ENCODE measurements at places on chromosomes 1 and 21.

DNA sequence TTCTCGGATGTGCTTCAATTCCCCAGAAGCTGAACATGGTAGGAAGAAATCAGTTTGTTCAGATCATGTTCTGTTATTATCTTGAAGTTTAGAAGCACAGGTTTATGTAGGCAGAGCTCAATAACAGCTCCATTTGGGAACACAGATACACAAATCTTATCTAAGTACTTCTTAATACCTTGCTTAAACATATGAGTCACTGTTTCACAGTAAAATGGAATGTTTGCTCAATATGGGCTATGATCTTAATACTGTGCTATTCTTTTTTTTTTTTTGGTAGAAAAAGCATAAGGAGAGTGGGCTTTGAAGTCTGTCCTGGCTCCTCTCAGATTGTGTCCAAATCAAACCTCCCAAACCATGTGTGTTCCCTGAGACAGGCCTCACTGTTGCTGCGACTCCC, 13.4 kb downstream of the PROK1 start:
- no peak for DNase-seq

DNA sequence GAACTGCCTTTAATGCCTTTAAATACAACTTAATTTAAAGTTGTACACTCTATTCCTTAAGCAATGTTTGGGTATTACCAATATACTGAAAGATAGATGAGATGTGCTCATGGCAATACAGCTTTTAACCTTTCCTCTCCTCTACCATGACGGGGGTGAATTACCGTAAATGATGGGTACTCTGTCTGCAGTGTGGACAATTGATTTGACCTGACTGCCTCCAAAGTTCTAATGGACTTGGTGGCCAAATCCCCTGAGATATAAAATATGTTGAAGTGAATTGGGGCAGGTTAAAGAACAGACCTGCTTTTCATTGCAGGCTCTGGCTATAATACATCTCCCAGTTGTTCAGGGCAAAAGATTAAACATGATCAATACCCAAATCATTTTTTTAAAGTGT, 367.4 kb upstream of the NR5A2 start:
- DNase-seq = no peak

DNA sequence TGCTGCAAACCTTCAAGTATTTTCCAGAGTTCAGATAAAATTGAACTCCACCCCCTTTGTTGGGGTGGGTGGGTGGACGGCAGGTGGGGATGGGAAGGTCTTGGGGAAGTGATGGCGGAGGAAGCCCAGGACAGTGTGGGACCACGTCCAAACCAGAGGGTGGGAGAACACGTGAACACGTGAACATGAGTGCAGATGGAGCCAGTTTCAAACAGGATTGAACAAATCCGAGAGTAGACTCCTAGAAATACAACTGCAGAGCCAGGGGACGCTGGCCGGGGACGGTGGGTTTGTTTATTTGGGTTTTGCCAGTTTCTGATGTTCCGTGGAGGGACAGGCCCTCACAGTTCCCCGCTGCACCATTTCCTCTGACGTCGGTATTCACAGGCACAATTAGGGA, 2.9 kb downstream of the KRTAP10-2 start:
- DNase-seq = no peak

GRCh38 chr1:168834225-168834872, 105.3 kb upstream of the DPT start:
- no peak for DNase-seq

GRCh38 chr1:203104789-203105390, 19.1 kb upstream of the MYOG start:
- DNase-seq = no peak

DNA sequence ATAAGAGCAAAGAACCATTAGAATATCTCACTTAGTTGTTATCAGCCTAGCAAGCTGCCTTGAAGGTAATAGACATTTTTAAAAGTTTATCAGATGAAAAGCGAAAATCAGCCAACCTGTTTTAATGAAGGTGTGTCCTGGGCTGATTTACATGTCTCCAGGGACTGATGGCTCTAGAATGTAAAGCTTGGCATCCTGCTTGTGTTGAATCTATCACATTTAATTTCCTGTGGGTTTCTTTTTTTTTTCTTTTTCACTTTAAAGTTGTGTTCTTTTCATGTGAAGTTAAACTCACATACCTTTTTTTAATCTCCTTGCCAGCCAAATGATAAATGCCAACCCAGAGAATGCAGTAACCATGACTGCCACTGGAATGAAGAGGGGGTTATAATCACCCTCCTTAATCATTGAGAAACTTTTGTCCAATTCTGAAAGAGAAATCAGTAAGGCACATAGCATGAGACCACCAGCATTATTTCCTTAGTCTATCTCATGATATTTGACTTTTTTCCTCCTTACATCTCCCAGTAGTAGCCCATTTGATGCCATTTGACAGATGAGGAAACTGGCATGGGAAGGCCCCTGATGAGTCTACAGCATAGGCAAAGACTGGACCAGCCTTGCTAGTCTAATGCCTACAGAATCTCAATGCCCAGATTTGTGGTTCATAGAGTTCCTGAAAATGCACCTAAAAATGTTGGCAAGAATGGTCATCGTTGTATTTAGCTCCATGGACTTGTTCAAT, 10.0 kb downstream of the SELL start:
- DNase-seq = peak; percentile 43

GRCh38 chr1:5821540-5822176, 170.6 kb downstream of the NPHP4 start:
- DNase-seq = no peak

- no peak for DNase-seq
Observed at GRCh38 chr1:156515956-156516355, 15.4 kb upstream of the MEF2D start.

DNA sequence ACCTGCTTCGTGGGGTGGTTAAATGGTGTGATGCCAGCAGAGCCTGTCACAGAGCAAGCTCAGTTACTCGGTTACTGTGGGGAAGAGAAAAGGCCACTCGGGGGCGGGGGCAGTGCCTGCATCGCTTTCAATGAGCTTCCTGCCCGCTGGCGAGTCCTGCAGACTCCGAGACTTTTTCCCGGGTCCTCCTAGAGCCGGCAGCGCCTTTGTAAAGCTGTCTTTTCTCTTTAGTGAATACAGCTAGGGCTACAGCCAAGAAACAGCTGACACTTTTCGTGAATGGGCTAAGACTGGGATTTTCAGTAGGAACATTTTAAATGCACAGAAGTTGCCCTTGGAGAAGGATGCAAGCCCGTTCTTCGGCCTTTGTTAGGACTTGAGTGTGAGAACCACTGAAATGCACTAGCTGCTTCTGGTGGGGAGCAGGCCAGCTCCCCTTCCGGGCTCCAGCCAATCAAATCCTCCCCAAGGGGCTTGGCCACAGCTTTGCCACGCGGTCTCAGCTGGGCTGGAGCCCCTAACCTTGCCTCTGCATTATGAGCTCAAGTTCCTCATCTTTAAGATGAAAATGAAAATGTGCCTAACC, 23.4 kb upstream of the EFHD2 start:
- DNase-seq = no peak

DNA sequence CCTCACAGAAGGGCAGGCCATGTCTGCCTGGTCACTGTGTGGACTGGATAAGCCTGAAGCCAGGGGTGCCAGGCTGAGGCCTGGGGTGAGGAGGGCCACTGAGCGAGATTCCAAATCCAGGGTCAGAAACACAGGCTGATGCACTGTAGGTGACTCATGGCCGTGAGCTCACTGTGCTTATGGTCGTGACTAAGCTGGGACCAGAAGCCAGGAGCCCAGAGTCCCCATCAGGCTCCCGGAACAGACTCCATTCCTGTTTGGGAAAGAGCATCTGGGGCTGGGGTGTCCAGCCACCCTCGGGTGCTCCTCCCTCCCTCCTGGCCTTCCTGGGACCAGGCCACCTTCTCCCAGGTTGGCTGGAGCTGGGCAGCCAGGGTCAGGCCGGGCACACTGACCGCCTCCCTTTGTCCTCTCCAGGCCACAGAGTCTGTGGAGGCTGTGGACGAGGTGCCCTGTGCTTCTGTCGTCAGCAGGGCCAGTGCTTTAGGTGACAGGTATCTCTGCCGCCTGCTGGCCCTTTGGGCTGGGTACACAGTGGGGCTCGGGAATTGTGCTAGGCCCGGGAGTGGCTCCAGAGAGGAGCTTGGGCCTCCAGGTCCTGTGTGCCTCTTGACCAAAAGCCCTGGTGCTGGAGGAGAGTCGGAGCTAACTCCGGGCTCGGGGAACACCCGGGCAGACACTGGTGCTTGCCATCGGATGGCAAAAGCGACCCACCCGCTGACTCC, 36.7 kb downstream of the AJAP1 start:
- DNase-seq = no peak

- DNase-seq = no peak
Observed at GRCh38 chr1:43042127-43042526, 83.5 kb upstream of the SLC2A1 start.

- no peak for DNase-seq
Observed at GRCh38 chr1:158711098-158711497, 9.4 kb downstream of the OR6K3 start.

- no peak for DNase-seq
Observed at GRCh38 chr21:35052801-35053200, 3.7 kb upstream of the RUNX1 start.

GRCh38 chr1:113058941-113059706, 13.9 kb upstream of the LRIG2 start:
- no peak for DNase-seq

GRCh38 chr21:38092051-38092450, 164.7 kb upstream of the KCNJ15 start:
- DNase-seq = no peak

DNA sequence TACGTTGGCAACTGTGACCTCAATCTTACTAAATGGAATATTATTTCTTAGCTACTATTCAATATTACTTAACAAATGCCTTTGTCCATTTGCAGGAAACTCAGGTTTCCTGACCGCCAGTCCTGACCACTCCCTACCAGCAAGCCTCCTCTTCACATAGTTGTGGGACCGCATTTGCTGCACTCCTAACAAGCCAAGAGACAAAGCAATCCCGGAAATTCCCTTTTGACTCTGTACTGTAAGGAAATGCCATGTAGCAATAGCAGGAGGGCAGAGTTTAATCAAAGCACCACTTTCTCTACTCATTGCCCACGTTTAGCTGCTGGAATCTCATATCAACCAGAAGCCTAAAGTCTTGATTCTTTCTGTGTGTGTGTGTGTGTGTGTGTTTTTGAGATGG, 28.1 kb upstream of the ACBD6 start:
- no peak for DNase-seq

GRCh38 chr1:101002551-101002950, 23.0 kb downstream of the DPH5 start:
- peak; percentile 5 for DNase-seq

- DNase-seq = no peak
Observed at GRCh38 chr1:56025942-56026341, 553.4 kb downstream of the PLPP3 start.

- no peak for DNase-seq
Observed at GRCh38 chr1:156959414-156959813, 39.0 kb downstream of the LRRC71 start.

- DNase-seq = no peak
Observed at GRCh38 chr1:32904797-32905196, 3.6 kb upstream of the TMEM54 start.

- no peak for DNase-seq
Observed at GRCh38 chr1:94004924-94005323, 95.7 kb upstream of the GCLM start.

DNA sequence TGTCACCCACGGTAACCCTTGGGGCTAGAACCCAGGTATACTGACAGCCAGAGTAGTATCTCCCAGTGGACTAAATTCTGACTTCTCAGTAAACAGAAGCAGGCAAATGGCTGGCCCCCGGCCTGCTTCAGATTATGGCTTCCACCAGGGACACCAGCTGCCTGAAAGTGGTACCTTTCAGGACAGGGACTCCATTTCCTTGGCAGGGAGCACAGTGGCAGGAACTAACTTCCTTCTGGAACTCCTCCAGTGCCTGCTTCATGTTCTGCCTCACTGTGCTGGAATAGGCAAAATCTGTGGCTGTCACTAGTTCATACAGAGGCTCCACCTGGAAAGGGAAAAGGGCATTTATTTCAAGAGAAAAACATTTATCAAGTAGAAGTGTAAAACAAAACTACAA, 32.7 kb downstream of the C8B start:
- no peak for DNase-seq

GRCh38 chr1:106937104-106937503, 119.4 kb upstream of the PRMT6 start:
- no peak for DNase-seq

DNA sequence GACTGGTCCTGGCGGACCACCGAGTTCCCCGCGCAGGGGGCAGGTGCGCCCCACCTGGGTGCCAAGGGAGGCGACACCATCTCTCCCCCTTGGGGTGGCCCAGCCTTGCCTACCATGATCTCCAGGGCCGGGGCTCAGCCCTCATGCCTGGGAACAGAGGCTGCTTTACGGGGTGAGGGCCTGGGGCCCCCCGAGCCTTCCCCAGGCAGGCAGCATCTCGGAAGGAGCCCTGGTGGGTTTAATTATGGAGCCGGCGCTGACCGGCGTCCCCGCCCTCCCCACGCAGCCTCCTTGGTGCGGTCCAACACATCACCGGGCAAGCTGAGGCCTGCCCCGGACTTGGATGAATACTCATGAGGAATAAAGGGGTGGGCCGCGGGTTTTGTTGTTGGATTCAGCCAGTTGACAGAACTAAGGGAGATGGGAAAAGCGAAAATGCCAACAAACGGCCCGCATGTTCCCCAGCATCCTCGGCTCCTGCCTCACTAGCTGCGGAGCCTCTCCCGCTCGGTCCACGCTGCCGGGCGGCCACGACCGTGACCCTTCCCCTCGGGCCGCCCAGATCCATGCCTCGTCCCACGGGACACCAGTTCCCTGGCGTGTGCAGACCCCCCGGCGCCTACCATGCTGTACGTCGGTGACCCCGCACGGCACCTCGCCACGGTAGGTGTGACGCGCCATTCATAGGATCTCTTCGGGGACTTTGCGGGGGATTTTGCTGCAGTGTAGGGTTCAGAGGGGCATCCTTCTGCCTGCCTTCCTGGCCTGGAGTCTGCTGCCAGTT, 38.2 kb downstream of the TP73 start:
- DNase-seq = no peak

DNA sequence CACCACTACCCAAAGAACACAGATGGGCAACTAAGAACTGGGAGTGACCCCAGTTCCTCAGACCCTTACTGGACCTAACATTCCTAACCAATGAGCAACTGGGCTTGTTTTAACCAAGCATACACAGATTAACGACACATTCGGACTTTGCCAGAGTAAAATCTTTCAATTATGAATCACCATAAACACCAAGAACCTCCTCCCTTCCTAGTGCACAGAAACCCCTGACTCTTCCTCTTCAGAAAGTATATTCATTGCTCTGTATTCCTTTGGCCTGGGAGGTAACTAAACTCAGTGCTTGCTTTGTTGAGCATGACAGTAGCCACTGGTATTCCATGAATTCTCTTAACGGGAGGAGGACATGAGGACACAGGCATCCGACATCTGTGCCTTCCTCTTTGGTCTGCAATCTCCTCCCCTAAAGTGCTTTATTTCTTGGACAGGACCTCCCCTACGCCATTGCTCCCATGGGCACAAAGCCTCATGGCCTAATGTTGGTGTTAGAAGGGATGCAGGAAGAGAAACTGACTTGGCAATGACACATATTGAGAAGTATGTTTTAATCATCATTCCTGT, 42.7 kb downstream of the SEC16B start:
- no peak for DNase-seq

DNA sequence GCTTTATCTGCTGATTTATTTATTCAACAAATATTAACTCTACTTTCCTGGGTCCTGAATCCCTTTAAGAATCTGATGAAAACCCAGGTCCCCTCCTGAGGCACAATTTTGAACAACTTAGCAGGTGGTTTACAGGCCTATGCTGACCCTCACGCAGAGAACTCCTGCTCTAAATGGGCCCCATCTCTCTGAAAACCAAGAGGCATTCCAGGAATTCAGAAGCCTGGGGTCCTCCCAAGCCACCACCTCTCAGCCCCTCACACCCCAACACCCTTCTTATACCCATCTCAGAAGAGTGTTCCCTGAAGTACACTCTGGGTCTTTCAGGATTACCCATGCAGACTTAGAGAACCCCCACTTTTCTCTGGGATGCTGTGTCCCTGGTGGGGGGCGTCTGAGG, 34.5 kb downstream of the LHX4 start:
- DNase-seq = no peak

Data from OCI-LY7 (cell line).